ENCODE measurements at places on chromosomes 1 and 21.

GRCh38 chr1:16293538-16293937, 56.6 kb upstream of the CPLANE2 start:
- no peak for DNase-seq

DNA sequence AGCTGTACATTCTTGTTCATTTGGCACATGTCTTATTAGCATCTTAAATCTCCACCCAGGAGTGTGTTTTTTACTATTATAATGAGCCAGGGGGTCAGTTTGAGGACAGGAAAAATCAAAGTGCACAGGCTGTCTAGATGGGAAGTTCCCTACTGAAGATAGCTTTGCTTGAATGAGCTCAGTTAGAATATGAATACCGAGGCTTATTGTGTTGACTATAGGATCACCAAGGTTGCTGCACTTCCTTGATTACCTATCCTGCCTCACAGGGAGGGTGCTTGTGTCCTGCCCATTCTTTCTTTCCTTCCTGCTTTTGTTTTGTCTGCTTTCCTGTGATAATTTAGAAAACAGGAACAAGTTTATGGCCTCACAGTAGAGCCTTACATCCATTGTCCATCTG, 16.3 kb downstream of the PHGDH start:
- DNase-seq, result no peak

GRCh38 chr1:190975827-190976226, 498.2 kb upstream of the BRINP3 start:
- no peak for DNase-seq

DNA sequence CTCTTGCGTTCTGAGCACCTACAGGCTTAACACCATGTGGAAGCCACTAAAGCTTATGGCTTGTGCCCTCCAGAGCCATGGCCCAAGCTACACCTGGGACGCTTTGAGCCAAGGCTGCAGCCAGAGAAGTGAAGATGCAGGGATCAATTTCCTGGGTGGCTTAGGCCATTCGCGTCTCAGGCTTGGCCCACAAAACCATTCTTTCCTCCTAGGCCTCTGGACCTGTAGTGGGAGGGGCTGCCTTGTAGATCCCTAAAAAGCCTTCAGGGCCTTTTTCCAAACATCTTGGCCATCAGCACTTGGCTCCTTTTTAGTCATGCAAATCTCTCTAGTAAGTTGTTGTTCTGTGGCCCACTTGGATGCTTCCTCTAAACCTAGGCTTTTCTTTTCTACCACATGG, 401.7 kb upstream of the RUNX1 start:
- DNase-seq, result no peak

GRCh38 chr1:88984569-88984968, 7.9 kb downstream of the KYAT3 start:
- DNase-seq, result no peak

DNA sequence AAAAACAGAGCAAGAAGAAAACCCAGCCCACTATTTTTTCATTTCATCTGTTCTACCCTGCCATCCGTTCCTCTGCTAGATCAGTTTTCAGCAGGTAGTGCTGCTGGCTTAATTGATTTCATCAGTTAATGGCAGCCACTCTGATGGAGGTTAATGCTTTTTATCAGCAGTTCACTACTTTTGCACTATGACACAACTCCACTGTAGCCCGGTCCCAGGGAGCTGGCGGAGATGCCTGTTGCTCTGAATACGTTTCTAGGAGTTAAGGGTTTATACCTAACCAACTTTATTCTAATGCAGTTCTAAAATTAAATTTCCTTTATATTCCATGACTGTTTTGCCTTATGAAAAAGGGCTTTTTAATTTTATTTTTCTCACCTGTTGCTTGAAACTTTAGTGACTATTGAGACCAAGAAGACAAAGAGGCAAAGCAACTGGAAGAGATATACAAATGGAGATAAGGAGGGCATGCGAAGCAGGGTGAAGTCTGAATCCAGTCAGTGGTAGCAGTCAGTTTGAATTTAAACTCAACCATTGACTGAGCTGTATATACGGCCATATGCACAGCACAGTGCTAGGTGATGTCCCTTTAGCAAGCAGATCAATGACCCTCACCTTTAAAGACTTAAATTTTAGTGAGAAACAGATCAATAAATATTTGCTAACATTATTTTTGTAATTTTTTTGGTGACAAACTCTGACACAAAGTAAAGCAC, 477.9 kb downstream of the LMO4 start:
- no peak for DNase-seq

- no peak for DNase-seq
Measured at GRCh38 chr1:61005614-61006580, 76.5 kb upstream of the NFIA start.

DNA sequence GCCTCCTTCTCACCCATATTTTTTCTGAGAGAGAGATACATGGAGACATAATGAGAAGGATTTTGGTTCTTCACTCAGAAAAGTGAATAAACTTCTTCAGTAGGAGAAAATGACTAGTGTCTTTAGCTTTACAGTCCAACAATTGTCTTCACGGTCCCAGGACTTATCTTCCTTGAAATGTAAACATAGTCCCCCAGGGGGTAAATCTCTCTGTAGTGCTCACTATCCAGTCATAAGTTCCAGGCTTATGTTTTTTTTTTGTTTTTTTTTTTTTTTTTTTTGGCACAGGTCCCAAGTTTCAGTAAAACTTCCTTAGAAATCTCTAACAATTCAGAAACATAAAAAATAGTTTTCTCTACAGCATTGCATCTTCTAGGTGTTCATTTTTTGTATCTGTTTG, 890.2 kb upstream of the B3GALT2 start:
- DNase-seq, result no peak

DNA sequence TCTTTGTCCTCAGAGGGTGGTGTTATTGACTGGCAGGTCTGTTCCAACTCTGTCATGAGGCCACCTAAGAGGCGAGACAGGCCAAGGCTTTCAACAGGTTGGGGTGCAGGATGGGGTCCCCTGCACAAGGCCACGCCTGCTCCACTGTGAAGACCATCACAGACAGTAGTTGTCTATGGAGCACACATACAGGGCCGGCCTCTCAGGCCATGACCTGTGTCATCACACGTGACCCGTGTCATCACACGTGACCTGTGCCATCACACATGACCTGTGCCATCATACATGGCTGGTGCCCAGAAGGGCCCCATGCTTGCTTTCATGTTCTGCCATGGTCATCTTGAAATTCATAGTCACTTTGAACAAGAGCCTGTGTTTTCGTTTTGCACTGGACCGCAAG, 91.9 kb downstream of the ARHGEF10L start:
- no peak for DNase-seq

GRCh38 chr1:4003846-4004505, 103.9 kb upstream of the C1orf174 start:
- DNase-seq, result no peak

- no peak for DNase-seq
Measured at GRCh38 chr1:68497358-68497698, 446 bp upstream of the DEPDC1 start.

DNA sequence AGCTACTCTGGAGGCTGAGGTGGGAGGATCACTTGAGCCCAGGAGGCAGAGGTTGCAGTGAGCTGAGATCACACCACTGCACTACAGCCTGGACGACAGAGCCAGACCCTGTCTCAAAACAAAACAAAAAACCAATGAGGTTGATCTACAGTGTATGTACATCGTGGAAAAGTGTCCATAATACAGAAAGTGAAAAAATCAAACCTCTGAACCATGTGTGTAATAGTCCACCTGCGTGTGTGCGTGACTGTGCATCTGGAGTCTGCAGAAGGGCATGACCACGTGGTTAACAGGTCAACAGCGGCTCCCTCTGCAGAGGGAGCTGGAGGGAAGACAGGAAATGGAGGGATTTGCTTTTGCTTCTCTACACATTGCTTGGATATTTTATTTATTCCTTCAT, 32.4 kb upstream of the ENO1 start:
- DNase-seq, result no peak

- no peak for DNase-seq
Measured at GRCh38 chr1:20896826-20897225, 109.7 kb upstream of the HP1BP3 start.

- no peak for DNase-seq
Measured at GRCh38 chr21:17708522-17709265, 96.0 kb upstream of the BTG3 start.

DNA sequence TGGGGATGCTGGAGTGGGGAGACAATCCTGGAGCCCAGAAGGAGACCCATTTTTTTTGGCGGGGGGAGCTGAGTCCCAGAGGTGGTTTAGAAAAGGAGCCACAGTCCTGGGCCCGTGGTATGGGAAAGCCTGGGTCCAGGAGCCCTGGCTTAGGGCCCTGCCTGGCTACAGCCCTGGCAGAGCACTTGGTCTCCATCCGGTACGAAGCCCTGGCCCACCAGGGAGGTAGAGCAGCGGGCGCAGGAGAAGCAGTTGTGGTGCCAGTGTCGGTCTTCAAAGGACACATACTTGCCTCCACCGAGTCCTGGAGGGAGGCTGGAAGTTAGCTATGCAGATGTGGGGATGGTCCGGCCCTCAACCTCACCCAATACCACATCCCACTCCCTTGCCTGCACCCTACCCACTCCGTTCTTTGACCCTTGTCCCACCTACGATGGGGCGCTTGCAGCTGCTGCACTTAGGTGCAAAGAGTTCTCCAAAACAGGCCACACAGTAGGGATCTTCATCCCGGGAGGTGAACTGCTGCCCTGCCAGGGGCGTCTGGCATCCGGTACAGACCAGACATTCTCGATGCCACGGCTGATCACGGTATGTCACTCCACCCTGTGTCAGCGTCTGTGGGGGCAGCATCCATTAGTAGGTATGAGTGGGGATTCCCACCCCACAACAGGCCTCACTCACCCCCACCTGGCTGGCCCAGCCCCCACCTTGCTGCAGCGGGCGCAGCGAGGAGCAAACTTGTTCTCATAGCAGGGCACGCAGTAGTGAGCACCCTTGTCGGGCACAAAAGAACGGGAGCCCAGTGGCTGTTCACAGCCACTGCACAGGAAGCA, 7.7 kb upstream of the SF3A3 start:
- no peak for DNase-seq

DNA sequence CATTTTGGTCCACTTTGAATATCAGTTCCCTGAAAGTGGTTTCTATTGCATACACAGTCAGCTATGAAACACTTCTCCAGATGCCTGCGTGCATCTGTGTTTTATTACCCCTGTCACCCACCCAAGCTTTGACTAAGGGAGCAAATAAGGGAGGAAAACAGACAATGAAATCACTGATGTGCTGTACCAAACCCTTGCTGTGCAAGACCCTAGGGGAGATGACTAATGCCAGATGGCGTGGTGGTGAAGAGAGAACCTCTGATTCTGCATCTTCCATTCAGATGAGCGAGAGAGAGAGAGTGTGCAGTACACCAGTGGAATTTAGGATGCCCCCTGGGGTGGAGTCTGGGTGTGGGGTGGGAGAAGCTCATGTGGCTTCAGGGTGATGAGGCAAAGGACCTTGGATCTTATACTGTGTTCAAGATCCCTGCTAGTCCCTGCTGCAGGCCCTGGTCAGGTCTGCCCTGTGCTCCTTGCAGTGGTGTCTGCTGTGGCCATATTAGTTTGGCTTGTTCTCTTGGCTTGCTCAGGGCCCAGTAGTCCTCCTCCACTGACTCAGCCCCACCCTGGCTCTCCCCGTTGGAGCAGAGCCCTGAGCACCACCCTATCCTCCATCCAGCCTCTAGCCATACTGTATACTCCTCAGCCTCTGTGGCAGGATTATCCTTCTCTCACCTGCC, 18.5 kb downstream of the CLCA1 start:
- DNase-seq, result no peak

DNA sequence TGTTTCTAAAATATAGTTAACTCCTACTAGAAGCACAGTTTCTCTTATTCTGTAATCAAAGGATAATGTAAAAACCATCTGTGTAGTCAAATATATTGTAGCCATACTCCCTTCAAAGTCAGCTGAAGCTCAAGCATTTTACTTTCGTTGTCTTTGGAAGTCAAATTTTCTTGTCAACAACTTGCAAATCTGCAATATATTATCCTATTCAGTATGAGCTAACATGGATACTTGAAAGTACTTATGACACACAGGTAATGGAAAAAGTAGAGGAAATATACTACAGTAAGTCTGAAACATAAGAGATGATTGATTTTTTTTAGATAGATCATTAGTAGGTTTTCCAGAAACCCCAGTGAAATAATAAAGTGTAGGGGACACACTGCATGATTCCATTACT, 121.5 kb downstream of the COL24A1 start:
- DNase-seq, result no peak

DNA sequence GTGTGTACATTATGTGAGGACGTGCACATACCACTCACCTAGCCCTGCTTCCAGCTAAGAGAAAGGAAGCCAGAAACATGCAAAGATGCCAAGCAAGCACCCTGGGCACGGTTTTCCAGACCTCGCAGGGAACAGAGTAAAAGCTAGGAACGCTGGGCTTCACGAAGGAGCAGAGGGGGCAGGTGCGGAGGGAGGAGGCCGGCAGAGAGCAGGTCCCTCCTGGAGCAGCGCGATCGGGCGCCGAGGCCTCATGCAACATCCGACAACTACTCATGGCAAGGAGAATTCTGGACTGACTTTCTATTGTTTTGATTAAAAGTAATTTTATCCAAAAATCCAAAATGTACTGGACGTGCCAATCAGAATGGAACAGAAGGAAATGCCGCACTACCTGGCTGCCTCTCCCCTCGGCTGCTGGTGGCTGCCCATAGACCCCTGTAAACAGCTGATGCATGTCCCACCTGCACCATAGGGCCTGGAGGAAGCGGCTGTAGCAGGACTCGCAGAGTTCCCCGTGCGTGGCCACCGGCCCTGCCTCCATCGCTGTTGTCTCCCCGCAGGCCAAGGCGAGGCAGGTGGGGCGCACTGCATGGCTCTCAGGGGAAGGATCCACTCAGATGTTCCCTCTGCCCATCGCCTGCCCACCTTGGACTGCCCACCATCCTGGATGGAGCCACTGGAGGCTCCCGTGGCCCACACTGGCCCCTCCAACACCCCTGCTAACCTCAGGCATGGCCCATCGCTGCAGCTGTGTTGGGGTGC, 93.5 kb downstream of the WDR4 start:
- no peak for DNase-seq

- no peak for DNase-seq
Measured at GRCh38 chr1:206048582-206048981, 4.4 kb upstream of the RHEX start.

GRCh38 chr1:212224102-212224501, 61.1 kb upstream of the PPP2R5A start:
- DNase-seq, result no peak

All from memory B cell (primary cell).